SJSA1 (cell line): ENCODE measurements at places on chromosomes 16 and 17. TPM values are rescaled to one million over a fixed set of nuclear protein-coding genes. Genes with fewer than 3 reads are reported as not detected.

The SRL gene
- total RNA-seq: 0.05 and 0.31 TPM in 2 replicates

The CCL23 gene
- not detected in 2 replicates for total RNA-seq

The PRSS36 gene
- total RNA-seq: 0.18 and 0.38 TPM in 2 replicates

The SCNN1B gene
- not detected in 2 replicates for total RNA-seq

The PYCARD gene
- 15.4 and 21.6 TPM in 2 replicates for total RNA-seq

The GALK1 gene
- total RNA-seq: 50.5 and 50.6 TPM in 2 replicates

The ENPP7 gene
- total RNA-seq: not detected in 2 replicates

The IRX3 gene
- total RNA-seq: 8.1 and 8.2 TPM in 2 replicates

DNA sequence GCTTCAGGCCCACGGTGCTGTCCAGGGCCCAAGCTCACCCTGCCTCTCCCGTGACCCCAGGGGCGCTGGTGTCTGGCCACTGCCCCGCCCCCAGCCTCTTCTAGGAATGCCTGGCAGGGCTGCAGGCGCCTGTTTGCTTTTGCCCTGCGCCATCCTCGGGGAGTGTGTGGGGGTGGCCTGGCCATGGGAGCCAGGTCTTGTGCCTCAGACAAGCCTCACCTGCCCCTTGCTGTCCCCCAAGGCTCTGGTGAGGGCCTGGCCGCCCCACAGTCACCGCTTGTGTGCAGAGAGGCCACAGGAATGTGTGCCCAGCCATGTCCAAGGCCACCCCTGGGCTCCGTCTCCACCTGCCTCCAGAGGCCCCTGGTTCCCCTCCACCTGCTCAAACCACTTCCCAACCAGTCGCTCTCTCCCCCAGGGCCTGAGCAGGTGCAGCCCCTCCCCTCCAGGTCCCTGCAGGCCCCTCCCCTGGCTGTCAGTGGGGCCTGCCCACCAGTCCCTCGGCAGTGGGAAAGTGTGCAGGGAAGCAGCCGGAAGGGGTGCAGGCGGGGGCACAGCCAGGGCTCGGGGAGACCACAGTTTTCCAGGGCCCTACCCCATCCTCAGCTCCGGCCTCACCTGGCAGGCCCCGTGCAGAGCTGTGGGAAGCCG, 841 bp upstream of the IGFALS start:
- DNase-seq: no peak

DNA sequence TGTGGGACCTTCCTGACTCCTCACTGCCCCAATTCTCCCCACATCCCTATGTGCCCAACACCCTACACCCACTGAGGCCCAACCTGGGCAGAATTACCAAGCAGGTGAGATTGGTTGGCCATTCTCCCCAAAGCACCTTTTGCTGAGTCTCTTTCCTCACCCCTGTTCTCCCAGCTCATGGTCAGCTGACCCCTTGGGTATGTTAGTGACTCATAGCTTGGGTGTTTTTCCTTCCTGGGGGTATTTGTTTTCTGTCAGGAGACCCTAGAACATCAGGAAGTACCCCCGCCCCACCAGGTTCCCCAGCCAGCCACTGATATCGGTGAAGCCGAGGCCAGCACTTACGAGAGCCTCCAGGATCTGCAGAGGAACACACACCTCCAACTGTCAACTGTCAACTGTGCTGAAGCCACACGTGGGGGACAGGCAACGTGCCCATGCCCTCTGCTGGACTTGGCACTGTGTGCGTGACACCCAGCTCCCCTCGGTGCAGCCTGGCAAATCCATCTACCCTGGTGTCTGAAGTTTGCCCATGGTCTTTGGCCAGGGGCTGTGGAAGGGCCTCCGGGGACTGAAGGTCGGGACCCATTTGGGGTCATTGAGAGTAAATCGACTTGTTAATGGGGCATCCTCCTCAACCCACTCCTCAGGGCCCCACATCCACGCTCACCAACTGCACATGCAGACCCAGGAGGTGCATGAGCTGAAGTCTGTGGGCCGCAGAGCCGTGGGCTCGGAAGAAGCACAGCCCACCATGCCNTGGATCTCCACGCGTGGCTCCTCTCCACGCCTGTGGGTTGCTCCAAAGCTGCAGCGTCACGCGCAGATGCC, 53.1 kb downstream of the METRNL start:
- peak; percentile 42 for DNase-seq

- no peak for DNase-seq
Measured at GRCh38 chr17:10742431-10742830, 12.6 kb upstream of the TMEM220 start.

GRCh38 chr16:72428681-72429376, 256.9 kb upstream of the PMFBP1 start:
- DNase-seq: no peak

GRCh38 chr16:9256196-9256595, 164.8 kb downstream of the HAPSTR1 start:
- peak; percentile 10 for DNase-seq

DNA sequence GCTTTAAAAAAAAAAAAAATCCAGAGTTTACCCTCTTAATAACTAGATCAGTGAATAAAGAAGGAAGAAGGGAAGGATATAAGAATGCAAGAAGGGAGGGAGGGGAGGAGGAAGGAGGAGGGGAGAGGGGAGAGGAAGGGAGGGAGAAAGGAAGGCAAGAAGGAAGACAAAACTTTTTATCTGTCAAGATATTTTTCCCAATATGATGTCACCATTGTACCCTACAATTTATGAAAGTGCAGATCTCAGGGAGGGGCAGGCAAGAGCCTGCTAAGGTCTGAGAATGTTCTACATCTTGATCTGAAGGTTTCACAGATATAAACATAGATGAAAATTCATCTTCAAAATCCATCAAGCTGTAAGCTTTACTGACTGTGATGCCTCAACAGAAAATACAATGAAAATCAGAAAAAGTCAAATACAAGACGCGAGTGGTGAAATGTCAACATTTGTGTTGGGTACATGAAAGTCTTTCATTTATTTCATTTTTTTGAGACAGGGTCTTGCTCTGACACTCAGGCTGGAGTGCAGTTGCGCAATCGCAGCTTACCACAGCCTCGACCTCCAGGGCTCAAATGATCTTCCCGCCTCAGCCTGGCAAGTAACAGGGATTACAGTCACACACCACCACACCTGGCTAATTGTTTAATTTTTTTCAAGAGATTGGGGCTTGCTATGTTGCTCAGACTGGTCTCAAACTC, 57.1 kb upstream of the EMP2 start:
- DNase-seq: no peak

DNA sequence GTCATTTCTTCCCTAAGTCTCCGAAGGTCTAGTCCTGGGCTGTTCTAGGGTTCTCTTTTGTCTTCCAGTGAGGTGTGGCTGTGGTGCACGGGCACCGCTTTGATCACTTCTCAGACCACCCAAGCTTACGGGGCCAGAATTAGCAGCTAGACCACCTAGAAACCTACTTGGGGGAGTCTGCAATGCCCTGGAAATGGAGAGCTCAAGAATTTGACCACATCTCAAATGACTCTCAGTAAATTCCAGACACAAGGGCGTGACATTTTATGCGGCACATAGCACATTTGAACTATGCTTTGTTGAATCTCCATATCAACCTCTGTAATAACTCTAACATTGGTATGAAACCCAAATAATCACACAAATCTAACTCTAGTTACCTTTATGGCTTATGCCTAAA, 24.9 kb downstream of the TRIM16 start:
- DNase-seq: peak; percentile 79

- no peak for DNase-seq
Measured at GRCh38 chr16:2715519-2715918, 4.5 kb downstream of the PRSS27 start.

- DNase-seq: no peak
Measured at GRCh38 chr16:668519-669171, 713 bp downstream of the RHOT2 start.

DNA sequence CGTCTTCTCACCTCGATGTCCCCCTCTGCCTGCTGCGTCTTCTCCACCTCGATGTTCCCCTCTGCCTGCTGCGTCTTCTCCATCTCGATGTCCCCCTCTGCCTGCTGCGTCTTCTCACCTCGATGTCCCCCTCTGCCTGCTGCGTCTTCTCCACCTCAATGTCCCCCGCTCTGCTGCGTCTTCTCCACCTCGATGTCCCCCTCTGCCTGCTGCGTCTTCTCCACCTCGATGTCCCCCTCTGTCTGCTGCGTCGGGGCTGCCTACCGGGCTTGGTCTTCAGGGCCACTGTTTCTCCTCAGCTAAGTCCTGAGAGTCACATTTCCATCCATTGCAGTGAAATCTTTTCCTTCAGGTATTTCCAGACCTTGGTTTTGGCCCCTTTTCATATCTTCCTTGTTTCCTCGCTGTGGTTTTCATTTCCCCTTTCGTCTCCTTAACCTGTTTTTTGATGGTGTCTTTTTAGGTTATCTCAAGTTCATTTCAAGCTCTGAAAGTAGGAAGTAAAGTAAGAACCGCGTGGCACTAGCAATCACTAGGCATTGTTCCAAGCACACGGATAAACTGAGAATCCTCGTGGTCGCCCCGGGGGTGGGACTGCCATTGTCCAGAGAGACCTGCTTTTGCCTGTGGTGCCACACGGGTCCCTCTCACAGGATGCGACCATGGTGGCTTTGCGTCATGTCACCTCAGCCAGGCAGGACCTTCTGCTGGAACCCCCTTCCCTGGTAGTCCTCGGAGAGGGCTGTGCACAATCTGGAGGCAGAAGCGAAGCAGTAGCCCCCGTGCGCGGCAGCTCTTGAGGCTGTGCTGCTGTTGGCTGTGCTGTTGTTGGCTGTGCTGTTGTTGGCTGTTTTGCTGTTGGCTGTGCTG, 9.5 kb upstream of the ZNF750 start:
- DNase-seq: no peak

- no peak for DNase-seq
Measured at GRCh38 chr17:40354221-40355122, 10.1 kb downstream of the GJD3 start.

DNA sequence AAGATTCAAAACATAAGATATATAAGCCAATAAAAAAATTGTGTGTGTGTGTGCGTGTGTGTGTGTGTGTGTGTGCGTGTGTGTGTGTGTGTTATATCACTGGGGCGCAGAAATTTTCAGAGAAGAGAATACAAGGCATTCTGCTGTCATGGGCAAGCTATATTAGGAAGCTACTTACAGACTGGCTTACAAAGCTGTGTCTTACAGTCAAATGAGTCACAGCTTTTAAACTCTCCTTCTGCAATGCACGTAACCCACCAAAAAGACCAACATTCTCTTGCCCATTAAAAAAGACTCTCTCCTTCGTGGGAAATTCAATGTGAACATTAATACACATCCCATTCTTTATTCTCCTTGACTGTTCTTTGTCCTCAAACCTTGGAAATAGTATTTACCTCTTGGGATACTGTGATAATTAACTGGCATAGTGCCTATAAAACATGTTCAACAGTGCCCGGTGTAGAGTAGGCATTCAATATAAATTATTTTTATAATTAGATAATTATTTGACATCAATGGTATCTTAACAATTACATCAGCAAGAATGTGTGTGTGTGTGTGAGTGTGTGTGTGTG, 860.4 kb upstream of the SOX9 start:
- no peak for DNase-seq

DNA sequence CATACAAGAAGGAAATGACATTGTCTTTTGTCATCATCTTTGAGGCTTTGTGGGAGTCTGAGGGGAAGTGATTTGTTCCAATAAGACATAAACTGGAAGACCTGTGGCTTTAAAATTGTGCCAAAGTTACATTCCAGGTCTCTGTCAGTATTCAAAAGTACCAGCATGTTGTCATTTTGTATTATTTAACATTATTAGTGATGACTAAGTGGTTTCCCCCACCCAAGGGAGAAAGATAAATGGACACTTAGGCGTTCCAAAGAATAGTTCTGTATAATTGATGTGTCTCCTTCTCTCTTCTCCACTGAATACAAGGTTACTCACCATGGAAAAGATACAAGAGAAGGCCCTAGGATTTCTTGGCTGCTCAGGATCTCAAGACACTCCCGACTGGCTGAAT, 3.8 kb downstream of the CFAP97D1 start:
- no peak for DNase-seq
